ENCODE measurements at places on chromosomes 13 and 19.
A peak's percentile ranks its signal among the peaks of the same experiment; 100 is the strongest.

GRCh38 chr13:51644654-51645053, 60.4 kb downstream of the WDFY2 start:
- peak; percentile 46 for DNase-seq

DNA sequence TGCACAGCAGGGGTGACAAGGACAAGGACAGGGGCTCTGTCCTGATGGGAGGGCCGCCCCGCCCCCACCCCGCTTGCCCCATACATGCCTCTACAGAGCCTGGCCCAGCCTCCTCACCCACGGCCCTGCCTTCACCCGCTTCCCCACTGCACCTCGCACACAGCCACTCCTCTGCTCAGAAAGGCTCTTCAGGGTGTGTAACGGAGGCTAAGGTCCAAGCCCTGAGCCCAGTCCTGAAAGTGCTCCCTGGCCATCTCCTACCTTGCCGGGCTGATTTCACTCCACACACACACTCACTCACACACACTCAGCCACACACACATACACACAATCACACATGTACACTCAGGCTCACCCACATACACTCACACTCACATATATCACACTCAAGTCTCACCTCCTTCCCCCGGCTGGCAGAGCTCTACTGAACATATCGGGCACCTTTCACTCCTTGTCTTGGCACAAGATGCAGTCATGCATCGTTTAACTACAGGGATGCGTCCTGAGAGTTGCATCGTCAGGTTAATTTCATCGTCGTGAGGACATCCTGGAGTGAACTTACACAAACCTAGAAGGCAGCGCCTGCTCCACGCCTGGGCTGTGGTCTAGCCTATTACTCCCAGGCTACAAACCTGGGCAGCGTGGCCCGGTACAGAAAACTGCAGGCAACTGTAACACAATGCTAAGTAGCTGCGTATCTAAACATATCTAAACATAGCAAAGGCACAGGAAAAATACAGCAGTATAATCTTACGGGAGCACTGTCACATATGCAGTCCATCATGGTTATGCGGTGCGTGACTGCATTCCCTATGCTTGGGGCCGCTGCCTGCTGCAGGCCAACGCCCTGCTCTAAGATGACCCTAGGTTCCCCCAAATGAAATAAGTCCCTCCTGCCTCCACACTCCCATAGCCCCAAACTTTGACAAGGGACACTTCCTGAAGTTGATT, 13.1 kb downstream of the EPS15L1 start:
- no peak for DNase-seq

DNA sequence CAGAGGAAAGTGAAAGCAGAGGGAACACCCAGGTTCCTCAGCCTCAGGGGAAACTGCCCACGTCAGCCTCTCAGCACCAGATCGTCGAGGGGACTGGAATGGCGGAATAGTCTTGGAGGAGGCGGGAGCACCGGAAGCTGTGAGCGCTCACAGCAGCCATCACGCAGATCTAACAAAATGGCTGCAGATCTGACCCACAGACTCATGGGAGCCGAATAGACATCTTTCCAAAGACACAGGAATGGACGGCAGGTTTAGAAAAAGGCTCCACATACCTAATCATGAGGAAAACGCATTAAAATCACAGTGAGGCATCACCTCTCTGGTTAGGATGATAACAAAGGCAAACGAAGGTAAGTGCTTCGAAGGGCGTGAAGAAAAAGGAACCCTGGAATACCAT, 11.8 kb upstream of the LILRA2 start:
- DNase-seq, result no peak

GRCh38 chr19:46736531-46737297, 9.1 kb upstream of the FKRP start:
- no peak for DNase-seq

DNA sequence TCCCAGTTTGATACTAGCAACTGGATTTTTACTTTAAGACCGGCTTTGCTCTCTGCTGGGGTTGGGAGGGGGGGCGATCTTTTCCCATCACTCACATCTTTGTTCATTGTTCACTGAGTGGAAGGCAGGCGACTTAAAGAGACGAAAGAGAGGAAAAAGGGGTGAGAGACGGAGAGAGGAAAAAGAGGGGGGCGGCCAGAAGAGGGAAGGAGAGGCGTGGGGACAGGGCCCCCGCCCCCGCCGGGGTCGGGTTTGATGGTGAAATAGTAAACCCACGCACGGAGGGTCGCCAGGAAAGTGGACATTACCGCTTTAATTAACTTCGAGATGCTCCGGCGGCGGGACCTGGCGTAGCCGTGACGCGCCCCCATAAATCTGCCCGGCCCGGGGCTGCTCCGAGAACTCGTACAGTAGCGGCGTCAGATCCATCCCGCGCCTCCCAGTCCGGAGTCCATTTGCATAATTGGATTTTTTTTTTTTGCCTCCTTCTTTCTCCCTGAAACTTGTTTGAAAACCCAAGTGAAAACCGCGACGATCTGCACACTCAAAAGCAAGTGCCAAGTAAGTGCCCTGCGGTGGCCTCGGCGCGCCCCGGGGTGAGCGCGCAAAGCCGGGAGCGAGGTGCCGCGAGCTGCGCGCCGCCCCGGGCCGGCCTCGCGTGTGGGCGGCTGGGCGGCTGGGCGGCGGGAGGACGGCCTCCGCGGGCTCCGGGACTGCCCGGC, 143.9 kb upstream of the ZNF536 start:
- DNase-seq, result no peak

DNA sequence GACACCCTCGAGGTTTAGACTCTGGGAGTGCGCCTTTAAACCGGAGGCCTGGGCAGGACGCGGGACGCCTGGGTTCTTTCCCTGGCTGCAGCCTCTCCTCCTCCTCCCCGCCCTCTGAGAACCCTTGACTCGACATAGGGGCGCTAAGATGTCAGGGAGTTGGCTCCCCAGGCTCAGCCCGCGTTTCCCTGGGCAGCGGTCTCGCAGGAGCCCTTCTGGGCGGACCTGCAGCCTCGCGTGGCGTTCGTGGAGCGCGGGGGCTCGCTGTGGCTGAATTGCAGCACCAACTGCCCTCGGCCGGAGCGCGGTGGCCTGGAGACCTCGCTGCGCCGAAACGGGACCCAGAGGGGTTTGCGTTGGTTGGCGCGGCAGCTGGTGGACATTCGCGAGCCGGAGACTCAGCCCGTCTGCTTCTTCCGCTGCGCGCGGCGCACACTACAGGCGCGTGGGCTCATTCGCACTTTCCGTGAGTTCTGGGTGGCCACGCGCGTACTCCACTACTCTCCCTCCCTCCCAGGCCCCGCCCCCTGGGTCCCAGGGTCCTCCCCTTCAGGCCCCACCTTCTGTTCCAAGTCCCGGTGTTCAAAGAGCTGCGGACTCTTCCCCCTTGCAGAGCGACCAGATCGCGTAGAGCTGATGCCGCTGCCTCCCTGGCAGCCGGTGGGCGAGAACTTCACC, 1.3 kb downstream of the ICAM5 start:
- no peak for DNase-seq

DNA sequence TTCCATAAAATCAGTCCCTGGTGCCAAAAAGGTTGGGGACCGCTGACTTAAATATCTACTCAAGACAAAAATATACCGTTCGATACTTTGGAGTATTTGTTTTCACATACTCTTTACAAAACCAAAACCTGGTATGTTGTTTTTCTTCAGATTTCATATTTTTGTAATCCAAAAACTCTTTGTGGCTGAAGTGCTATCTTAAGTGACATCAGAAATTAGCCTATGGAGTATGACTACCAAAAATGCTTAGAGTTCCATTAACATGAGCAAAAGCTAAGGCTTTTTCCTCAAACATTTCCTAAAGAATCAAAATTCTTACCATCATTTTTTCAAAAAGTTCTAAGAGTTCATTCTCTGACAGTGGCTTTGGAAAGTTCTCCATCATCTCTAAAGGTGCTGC, 52.0 kb downstream of the DIAPH3 start:
- no peak for DNase-seq

GRCh38 chr13:53569453-53569852, 540.8 kb downstream of the OLFM4 start:
- no peak for DNase-seq

DNA sequence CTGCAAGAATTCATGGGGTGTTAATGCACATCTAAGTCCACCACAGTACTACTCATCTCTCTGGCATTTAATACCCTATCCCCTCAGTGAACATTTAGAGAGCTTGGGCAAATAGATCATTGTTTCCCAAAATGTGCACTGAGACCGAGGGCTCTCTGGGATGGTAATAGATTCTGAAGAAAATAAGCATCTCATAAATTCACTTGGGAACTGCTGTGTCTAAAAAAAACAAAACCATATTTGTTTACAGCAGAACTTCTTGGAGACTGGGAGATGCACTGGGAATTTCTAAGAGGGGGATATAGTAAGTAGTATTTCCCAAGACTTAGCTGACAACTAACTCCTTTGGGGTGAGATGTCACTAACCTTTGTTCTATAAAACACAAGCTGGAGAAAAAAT, 58.4 kb downstream of the ENOX1 start:
- DNase-seq, result no peak

DNA sequence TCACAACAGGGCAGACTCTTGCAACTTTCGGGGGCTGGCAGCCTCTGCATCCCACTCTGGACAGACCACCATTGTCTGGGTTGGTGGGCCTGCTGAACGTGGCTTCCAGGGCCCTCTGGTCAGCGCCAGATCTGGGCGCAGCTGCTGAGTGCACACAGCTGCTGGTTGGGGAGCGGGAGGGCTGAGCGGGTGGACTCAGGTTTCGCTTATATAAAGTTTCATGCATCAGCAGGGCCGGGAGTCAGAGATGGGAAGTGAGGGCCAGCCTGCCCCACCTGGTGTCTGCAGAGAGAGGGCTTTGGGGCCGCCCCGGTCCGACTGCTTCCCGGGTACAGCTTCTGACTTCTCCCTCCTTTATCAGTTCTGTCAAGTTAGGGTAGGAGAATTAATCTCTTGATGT, 6.9 kb downstream of the ARHGEF7 start:
- no peak for DNase-seq

DNA sequence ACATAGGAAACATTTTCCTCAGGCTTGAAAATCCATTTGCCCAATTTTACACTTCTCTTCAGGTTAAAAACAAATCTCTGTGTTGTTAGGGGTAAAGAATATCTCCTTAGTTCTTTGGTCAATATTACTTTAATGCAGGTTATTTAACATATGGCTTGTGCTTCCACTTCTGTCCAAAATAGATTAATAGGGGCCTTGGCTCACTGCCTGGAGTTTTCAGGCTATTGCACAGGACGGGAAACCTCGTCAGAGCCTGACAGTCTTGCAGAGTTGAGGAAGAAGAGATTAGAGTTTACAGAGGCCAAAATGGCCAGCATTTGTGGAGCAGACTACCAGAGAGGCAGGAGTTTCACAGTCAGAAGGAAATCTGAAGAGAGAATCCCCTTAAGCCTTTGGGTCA, 863.9 kb upstream of the GPC6 start:
- DNase-seq, result no peak
